NCI-H774 (cell line): ENCODE measurements at places on chromosomes 5 and 9.

DNA sequence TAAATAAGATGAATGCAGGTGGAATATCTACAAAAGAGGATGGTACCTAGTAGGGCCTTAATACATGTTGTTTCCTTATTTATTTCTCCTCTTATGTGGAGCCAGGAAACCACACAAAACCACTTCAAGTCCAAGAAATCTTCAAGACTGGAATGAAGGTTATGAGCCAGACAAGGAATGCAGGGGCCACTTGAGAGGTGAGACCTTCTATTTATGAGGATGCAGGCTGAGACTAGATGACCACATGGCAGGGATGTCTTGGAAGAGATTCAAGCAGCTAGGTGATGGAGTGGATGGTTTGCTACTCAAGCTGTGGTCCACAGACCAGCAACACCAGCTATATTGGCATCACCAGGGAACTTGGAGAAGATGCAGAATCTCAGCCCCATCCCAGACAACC, 92.2 kb downstream of the TNC start:
- DNase-seq = no peak

DNA sequence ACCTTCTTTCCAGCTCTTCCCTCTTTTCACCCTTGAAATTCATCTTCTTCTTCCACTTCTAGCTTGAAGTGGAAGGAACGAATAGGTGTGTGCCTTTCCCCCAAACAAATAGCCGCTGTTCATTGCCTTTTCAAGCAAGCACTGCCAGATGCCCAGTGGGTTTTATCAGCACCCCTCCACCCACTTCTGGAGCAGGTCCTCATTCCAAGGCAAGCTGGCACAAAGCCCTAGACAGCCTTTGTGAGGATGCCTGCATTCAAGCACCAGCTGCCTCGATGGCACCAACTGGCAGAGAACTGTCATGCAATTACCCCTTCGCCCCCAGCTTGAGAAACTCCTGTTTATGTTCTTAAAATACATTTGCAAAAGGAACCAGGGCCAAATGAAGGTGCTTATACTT, 36.5 kb downstream of the SERINC5 start:
- no peak for DNase-seq

- DNase-seq = peak; percentile 52
Observed at GRCh38 chr5:122311961-122312590, at the start of gene SNCAIP. Gene SNCAIP, plus strand, starts transcription at chr5:122312237. Its CDS starts 78,898 bp downstream, at chr5:122391135.

GRCh38 chr5:143629871-143630659, 181.9 kb upstream of the HMHB1 start:
- DNase-seq = no peak

GRCh38 chr9:33167972-33168461, 881 bp upstream of the B4GALT1 start:
- no peak for DNase-seq

DNA sequence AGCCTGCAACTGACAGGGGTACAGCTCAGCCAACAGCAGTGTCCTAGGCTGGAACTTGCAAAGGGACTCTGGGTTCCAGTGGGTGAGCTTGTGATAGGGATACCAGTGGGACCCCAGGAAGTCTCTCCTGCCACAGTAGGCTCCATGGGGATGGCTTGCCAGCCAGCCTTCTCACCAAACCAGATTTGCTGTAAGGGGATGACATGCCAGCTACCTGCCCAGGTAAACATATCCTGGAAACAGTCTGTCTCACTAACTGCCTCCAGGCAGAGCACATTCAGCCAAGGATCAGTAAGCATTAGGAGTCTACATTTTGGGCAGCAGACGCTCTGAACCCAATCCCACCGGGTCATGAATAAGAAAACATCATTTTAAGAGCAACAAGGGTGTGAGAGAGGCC, 49.9 kb downstream of the SIL1 start:
- no peak for DNase-seq

- no peak for DNase-seq
Observed at GRCh38 chr5:171436804-171437285, 17.4 kb downstream of the FGF18 start.

GRCh38 chr5:33166522-33166921, 274.2 kb upstream of the TARS1 start:
- no peak for DNase-seq

- DNase-seq = no peak
Observed at GRCh38 chr5:140324617-140325241, 21.7 kb downstream of the HBEGF start.

DNA sequence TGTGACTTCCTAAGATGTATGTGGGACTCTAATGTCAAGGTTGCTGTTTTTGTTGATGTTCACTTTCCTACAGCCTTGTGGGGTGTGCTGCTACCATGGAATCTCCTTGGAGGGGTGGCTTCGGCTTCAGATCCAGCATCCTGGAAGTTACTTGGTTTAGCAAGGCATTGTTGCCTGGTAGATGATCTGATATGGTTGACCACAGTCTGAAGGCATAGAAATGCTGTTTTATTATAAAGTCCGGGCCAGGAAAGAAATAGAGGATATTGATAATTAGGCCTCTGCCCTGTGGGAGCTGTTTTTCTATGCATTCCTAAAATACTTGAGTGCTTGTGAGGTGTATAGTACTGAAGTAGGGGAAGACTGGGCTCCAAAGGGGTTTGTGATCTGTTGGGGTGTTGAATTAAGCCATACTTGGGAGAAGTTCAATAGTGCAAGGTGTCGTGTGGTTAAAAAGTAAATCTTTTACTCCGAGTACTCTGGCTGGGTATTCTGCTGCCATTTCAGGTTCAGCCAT, 27.3 kb upstream of the CREBRF start:
- no peak for DNase-seq

DNA sequence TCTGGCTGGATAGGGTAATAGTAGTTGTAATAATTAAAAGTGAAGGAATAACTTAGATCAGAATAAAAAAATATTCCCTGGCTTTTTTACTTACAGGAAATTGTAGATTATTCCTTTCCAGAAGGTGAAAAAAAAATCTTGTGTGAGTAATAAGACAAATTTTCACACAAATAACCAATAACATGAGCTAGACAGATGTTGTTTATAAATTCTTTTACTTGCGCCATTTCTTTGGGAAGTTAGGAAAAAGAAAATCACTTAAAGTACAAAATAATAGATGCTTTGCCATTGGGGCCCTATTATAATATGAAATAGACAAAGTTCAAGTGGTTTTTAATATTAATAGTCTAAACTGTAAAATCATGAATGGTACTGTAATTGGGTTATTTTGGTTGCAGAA, 204.1 kb downstream of the ARRDC3 start:
- no peak for DNase-seq

GRCh38 chr5:168364151-168364661, 72.8 kb downstream of the WWC1 start:
- DNase-seq = no peak

DNA sequence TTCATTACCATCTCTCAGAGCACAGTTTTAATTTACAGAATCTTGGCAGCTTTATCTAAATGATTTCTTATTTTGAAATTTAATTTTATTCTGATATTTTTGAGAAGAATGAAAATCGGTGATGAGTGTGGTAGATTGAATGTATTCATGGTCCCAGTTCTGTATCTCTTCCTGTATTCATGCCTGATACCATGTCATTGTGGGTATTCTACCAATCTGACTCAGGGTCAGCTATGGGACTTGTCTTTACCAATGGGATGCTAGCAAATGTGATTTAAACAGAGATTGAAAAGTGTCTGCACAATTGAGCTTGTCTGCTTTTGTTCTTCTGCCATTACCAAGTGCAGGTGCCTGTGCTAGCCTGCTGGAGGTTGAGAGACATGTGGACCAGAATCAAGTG, 17.8 kb upstream of the ZNF618 start:
- no peak for DNase-seq

DNA sequence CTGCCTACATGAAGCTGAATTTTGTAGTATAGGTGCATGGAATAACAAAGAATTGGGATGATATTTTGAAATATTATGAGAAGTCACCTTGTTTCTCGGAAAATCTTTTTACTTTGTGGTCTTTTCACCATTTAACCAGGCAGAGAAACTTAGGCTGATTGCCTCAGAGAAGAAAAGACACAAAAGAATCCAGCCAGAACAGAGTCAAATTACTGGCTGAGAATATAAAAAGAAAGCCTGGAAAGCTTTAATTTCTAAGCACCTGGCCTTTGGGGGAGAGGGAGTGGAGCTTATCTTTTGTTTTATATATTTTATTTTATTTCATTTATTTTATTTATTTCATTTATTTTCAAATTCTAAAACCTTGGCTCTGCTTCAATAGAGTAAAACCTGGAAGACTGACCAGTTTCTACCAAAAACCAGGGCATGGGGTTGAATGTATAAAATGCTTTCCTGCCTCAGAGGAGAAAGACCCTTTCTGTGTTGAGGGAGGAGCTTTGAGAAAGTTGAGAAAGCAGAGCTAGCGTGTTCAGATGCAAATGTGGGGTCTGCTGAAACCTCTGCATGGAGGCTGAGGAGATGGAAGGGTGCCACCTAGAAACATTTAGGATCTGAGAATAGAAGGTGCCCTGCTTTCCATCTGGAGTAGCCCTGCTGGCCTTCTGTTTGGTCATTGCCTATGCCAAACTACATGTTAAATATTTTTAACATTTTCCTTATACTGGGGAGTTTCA, 81.6 kb downstream of the NREP start:
- no peak for DNase-seq

GRCh38 chr5:139407517-139407916, 3.6 kb upstream of the SPATA24 start:
- no peak for DNase-seq

- no peak for DNase-seq
Observed at GRCh38 chr5:432201-432927, 10.6 kb upstream of the EXOC3 start.

GRCh38 chr9:97592126-97592525, 41.0 kb downstream of the TSTD2 start:
- DNase-seq = no peak

GRCh38 chr9:101235105-101235866, 149.5 kb downstream of the BAAT start:
- DNase-seq = peak; percentile 29

GRCh38 chr9:134861595-134862334, 18.8 kb upstream of the FCN2 start:
- no peak for DNase-seq
